ENCODE measurements at places on chromosomes 12 and 14. TPM values are rescaled to one million over a fixed set of nuclear protein-coding genes. Genes with fewer than 3 reads are reported as not detected.

The KRT6C gene
- total RNA-seq = not detected

The SMCO2 gene
- not detected for total RNA-seq

The CCDC198 gene
- total RNA-seq = not detected

The EID3 gene
- 12.8 TPM for total RNA-seq

The GLS2 gene
- total RNA-seq = 2.6 TPM

The NUP37 gene
- total RNA-seq = 17.8 TPM

The LYSET gene
- total RNA-seq = 7.4 TPM

The SLC7A8 gene
- total RNA-seq = 106 TPM

The ALDH1L2 gene
- 3.7 TPM for total RNA-seq

The MFAP5 gene
- 34.5 TPM for total RNA-seq

The CLEC9A gene
- total RNA-seq = not detected

The CCDC59 gene
- 55.2 TPM for total RNA-seq

The SIX4 gene
- total RNA-seq = 13.4 TPM

The GDF3 gene
- not detected for total RNA-seq

The OSGEP gene
- 54.1 TPM for total RNA-seq

The PLEKHD1 gene
- total RNA-seq = not detected

The GNB3 gene
- 0.25 TPM for total RNA-seq

The LMO3 gene
- total RNA-seq = 169 TPM

The ZNF84 gene
- 29.2 TPM for total RNA-seq
